Spleen (tissue), 13 donors: ENCODE measurements at places on chromosomes 4 and X. TPM values are rescaled to one million over a fixed set of nuclear protein-coding genes. Genes with fewer than 3 reads are reported as not detected.

GRCh38 chrX:2766906-2767305 lies 15.1 kb downstream of the XG start:
- H3K36me3 ChIP-seq, result no peaks in the 10 kb centered on the region
- H3K4me1 ChIP-seq, result no peaks in the 10 kb centered on the region
- no peak overlapping the region for H3K4me3 ChIP-seq
- H3K27ac ChIP-seq, result no peak overlapping the region

- H3K27me3 ChIP-seq, result peaks cover 9% of the 10 kb centered on the region
- no peaks in the 10 kb centered on the region for H3K36me3 ChIP-seq
- no peaks in the 10 kb centered on the region for H3K4me1 ChIP-seq
Measured at GRCh38 chrX:152915541-152916241, 17.8 kb downstream of the ZNF185 start.

GRCh38 chr4:22703912-22704311 lies 11.2 kb downstream of the GBA3 start:
- no peaks in the 10 kb centered on the region for H3K4me1 ChIP-seq
- no peak for DNase-seq
- H3K36me3 ChIP-seq, result no peaks in the 10 kb centered on the region
- no peak overlapping the region for H3K27ac ChIP-seq

DNA sequence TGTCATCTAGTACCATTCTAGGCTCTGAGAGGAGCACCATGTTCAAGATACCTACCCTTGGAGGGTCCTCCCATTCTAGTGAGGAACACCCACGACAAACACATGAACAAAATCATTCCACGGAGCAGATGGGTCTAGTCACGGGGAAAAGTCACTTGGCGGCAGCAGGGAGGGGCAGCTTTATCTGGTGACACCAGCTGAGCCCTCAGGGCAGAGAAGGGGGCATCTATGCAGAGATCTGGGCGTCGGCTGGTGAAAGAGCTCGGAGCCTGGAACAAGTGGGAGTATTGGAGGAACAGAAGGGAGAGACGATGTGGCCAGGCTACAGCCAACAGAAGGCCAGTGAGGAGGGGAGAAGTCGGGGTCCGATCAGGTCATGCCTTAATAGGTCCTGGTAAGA lies 11.9 kb upstream of the PDHA1 start:
- no peaks in the 10 kb centered on the region for H3K36me3 ChIP-seq
- H3K27me3 ChIP-seq, result no peaks in the 10 kb centered on the region
- DNase-seq, result no peak
- H3K4me3 ChIP-seq, result no peak overlapping the region

DNA sequence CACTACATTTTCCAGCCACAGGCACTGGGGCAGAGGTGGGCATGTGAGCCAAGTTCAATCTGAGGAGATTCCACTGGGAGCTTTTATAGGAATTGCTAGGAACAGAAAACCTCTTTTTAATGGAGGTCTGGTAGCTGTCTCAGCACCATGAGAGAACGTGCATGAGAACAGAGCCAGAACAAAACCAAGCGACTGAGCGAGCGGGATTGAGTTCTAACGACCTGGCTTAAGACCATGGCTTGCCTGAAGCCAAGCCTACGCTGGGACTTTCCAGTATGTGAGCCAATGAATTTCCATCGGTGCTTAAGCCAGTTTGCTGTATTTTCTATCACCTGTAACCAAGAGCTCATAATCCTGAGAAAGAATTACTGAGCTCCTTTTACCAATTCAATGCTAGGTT lies 183.7 kb downstream of the NR3C2 start:
- no peak overlapping the region for H3K4me3 ChIP-seq
- no peak overlapping the region for H3K27ac ChIP-seq

DNA sequence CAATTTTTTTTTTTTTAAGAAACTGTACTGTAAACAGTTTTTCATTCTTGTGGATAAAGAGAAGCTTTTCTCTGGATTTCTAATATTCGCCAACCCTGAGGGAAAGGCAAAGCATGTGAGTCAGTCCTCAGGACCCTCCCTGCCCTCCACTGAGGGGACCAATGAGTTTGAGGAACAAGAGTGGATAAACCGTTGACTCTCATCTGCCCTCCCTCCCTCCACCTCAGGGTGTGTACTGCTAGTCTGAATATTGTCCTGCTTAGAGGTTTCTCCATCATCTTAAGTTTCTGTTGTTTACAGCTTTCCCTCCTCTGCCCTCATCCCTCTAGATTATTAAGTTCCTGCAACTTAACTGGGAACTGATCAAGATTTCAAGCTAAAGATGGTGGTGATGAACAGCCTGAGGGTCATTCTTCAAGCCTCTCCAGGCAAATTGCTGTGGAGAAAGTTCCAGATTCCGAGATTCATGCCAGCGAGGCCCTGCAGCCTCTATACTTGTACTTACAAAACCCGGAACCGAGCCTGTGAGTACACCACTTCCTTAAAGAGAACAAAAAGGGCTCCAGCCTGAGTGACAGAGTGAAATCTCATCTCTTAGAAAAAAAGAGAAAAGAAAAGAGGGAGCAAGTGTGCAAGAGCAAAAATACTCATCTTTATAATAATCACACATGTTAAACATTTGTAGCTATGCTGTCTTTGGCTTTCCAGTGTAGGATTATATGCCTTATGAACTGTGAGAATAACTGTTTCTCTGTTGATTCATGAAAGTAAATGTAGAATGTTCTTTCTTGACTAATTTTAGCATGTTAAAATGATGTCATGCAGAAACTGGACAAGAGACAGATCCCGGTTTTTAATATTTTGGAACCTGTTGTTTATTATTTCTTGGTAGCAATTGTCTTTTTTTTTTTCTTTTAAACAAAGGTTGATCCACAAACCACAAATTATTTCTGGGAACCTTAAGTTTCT lies 11.9 kb downstream of the CA5B start:
- peaks cover 7% of the 10 kb centered on the region for H3K36me3 ChIP-seq
- no peak overlapping the region for H3K4me3 ChIP-seq
- peaks cover 37% of the 10 kb centered on the region for H3K4me1 ChIP-seq

DNA sequence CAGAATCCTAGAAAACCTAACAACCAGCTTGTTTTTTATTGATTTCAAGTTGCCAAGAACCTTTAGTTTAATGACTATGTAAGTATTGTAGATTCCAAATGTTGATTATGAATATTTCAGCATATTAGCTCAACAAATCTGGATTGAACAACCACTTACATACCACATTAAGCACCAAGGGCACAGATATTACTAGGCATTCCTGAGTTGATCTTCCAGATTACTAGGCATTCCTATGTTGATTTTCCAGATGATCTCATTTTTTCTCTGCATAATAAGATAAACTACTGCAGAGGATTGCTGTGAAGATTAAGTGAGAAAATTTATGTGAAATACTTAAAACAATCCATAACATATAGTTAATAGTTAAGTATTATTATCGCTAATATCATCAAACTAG lies 17.4 kb upstream of the DCAF8L1 start:
- no peak overlapping the region for H3K27ac ChIP-seq
- DNase-seq, result no peak
- H3K4me1 ChIP-seq, result no peaks in the 10 kb centered on the region
- H3K36me3 ChIP-seq, result no peaks in the 10 kb centered on the region

The SMARCA1 gene
- 17.1 TPM for total RNA-seq

The EXOC1L gene
- total RNA-seq, result not detected

The P2RY8 gene
- 27.6 TPM for total RNA-seq
